ENCODE measurements at places on chromosomes 5 and 9.
A peak's percentile ranks its signal among the peaks of the same experiment; 100 is the strongest.

DNA sequence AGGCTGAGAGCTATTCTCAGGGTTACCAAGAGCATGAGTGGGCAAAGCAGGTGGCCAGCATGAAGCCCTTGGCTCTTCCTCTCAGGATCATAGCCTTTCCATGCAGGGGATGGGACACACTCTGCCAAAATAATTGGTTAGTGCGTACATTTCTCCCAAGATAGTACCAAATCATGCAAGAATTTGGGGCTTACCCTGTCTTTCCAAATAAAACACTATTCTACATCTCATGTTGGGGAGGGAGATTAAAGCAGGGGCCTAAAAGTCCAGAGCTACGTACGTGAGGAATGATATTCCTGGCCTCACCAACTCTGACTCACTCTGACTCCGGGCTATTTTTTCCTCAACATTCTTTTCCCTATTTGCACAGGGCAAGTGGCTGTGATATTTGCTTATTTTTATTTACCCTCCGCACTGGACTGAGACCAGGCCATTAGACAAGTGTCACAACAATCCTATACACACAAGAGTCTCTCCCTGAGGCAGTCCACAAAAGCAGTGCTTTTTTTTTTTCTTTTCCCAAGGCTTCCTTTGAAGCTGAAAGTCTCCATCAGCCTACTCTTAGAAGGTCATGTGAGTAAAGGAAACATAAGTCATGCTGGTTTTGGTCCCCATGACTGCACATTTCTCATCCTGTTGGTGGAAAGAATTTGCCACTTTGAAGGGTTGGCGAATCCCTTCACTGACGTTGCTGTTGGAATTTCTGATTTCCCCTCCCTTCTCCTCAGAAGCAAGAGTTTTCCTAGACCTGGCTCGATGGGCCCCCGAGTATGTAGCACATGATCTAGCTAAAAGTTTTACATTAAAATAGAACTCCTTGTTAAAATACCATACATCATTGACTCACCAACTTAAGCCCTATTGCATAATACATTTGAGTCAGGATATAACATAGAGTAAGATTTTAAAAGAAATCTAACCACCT is 40.0 kb downstream of the TMEM252 start:
- DNase-seq, result no peak

DNA sequence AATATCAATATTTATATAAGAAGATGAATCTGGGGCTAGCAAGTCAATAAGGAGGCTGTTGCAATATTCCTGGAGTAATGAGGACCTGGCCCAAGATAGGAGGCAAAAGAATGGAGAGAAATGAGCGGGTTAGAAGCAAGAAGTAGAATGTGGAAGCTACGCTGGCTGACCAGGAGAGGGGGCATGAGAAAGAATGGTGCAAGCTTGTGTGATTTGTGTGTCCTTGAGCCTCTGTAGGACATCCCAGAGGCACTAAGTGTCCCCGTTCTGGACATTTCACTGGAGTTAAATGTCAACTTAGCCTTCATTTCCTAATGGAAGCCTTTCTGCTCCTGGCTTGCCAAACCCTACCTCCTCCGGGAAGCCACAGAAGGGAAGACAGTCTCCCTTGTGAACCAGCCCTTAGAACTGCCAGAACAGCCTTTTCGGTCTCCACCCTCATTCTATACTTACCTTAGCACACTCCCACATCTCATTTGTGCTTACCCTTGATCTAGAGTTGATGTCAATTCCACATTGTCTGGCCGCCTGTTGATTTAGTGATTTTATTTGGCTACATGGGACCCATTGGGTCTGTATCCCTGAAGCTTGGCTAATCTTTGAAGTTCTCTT is 6.7 kb upstream of the PDE6A start:
- no peak for DNase-seq

- no peak for DNase-seq
Measured at GRCh38 chr9:129885018-129885669, 49.9 kb downstream of the USP20 start.

DNA sequence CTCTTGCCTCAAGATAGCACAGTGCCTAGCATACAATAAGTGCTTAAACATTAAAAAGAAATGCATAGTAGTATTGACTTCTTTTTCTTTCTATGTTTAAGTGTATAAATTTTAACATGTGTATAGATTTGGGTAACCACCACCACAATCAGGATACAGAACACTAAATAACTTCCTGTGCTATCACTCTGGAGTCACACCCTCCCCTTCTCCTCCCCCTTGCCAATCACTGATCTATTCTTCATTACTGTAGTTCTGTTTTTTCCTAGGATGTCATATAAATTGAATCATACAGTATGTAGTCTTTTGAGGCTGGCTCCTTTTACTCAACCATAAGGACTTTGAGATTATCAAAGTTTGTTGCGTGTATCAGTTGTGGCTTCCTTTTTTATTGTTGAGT is 68.5 kb downstream of the OSTF1 start:
- no peak for DNase-seq

GRCh38 chr5:175201393-175201792 is 242.6 kb downstream of the DRD1 start:
- no peak for DNase-seq

- DNase-seq, result no peak
Measured at GRCh38 chr9:12785260-12785770, 10.5 kb downstream of the LURAP1L start.

GRCh38 chr5:1908931-1909330 is 26.2 kb upstream of the IRX4 start:
- no peak for DNase-seq

- no peak for DNase-seq
Measured at GRCh38 chr5:97455996-97456395, 272.9 kb upstream of the RIOK2 start.

DNA sequence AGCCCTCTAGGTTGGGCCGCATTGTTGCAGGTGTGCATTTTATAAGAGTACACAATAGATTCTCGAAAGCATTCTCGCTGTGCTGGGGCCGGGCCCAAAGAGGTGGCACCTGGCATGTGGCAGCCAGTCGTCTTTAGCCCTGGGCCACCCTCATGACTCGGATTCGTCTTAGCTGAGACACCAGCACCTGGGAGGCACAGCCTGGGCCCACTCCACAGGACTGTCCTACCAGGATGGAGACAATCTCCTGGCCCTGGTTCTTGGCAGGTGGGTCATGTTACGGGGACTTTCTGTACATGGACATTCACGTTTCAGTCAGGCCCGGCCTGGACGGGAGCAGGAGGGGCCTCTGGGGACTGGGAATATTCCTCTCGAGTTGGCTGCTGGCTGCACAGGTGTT is 212.5 kb downstream of the FANCC start:
- DNase-seq, result no peak

DNA sequence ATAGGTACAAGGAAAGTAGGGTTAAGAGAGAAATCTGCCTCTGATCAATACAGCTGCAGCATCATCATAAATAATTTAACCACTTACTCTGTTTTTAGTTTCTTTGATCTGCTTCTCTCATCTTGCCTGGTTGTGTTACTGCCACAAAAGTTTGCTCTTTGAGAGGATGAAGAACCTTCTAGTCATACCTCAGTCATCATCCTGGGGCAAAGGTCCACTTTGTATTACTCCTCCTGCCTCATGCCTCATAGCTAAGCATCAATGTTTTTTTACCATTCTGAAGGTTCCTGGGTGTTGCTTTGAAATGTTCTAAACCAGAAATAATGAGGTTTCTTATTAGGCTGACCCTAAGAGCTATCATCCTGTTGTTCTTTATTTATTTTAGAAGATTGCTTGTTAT is 17.1 kb upstream of the TRIM36 start:
- no peak for DNase-seq

GRCh38 chr9:89953824-89954615 is 349.2 kb downstream of the GADD45G start:
- no peak for DNase-seq

GRCh38 chr5:103525361-103525760 is 37.2 kb downstream of the NUDT12 start:
- DNase-seq, result no peak

- no peak for DNase-seq
Measured at GRCh38 chr5:109873687-109874086, 184.0 kb downstream of the MAN2A1 start.

- DNase-seq, result no peak
Measured at GRCh38 chr5:173094012-173094661, 38.0 kb downstream of the CREBRF start.

DNA sequence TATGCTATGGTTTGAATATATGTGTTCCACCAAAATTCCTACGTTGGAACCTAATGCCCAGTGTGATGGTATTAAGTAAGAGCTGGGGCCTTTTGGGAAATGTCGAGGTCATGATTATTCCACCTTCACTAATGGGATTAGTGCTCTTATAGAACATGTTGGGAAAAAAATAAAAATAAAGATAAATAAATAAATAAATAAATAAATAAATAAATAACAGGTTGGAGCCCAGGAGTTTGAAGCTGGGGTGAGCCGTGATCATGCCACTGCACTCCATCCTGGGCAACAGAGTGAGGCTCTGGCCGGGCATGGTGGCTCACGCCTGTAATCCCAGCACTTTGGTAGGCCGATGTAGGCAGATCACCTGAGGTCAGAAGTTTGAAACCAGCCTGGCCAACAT is 22.5 kb downstream of the BASP1 start:
- DNase-seq, result no peak

DNA sequence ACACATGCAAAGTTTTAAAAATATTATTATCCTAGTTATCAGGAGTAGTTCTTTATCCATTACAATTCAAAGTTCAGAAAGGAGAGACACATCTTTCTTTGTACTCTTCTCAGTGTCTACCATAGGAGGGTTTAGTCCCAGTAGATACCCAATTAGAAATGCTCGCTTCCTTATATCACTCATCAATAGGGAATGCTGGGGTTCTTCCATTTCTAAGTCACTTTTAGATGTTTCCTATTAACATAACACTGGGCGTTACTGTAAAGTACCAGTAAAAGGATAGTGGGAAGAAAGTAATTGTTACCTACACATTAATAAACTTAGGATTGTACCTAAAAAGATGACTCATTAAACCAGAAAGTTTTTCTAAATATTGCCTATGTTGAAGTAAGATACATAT is 348.3 kb upstream of the CDH6 start:
- no peak for DNase-seq

- DNase-seq, result no peak
Measured at GRCh38 chr5:161078793-161079192, 226.8 kb upstream of the ATP10B start.

DNA sequence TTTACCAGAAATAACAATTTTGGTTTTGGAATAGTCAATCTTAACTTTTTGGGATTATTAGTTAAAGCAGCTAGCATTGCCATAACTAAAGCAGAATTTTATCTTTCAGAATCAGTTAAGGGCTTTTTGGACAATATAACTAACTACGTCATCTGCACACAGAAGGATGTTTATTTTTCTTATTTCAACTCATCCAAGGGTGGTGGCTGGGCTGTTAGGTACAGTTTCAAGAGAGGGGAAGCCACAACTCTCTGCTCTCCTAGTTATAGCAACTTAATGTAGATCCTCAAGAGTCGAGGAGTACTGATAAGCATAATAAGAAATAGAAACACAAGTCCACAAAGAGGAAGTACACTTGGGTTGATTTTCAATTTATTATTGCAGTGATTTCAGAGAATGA is 65.6 kb downstream of the ANKRD55 start:
- DNase-seq, result no peak

DNA sequence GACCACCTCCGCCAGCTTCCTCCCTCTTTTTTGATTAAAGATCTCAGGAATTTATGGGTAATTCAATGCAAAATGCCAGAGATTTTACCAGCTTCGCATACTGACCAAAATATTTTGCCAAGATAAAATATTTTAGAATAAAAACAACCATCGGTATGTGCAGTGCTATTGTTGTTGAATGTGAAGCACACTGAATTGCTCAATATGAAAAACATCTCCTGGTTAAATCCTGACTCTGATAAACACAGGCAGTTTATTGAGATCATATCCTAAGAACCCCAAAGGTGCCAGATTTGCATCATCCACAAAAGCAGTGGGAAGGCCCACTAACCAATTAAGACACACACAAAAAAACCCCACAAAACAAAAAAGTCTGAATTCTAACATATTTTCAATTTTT is 202.4 kb downstream of the GLIS3 start:
- DNase-seq, result no peak

- DNase-seq, result no peak
Measured at GRCh38 chr9:129198319-129199043, 20.4 kb upstream of the IER5L start.

DNA sequence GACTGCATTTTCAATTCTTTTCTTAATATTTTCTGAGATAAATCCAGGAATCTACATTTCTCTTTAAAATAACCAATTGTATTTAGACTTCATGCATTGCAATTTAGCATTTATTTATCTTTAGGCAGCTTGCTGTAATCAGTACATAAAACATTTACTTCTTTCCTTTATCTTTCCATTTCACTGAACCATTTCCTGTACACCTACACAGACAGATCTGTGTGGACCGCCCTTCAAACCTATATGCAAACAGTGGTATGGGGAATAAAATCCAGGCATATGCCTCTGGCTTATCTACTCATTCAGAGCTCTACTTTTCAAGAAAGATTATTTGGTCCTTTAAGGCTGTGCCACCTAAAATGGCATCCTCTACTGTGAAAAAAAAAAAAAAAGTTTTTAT is 640.0 kb downstream of the MAT2B start:
- no peak for DNase-seq

GRCh38 chr5:139468421-139468931 is 2.3 kb upstream of the SMIM33 start:
- no peak for DNase-seq

GRCh38 chr5:88732181-88732633 is 150.8 kb downstream of the MEF2C start:
- no peak for DNase-seq

DNA sequence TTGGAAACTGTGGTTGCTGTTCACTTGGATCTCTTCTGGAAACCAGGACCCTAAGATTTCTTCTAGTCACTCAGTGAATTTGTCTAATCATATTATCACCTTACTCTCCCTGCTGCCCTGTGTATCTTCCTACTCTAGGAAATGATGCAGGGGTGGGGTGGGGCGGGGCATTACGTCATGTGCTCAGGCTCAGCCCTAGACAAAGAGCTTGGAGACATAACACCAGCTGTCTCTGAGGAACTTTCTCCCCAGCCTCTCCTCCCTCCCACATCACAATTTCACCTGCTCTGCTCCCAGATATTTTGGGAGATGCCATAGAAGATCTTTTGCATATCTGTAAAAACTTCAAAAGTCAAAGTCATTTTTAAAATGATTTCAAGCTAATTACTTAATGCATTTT is 470.4 kb downstream of the ZSWIM6 start:
- DNase-seq, result no peak

- no peak for DNase-seq
Measured at GRCh38 chr5:88671505-88672499, 211.2 kb downstream of the MEF2C start.

GRCh38 chr9:97954550-97954989 is 16.6 kb upstream of the HEMGN start:
- DNase-seq, result peak; percentile 52

GRCh38 chr9:37100741-37101140 is 19.6 kb upstream of the ZCCHC7 start:
- DNase-seq, result no peak

- no peak for DNase-seq
Measured at GRCh38 chr5:61995486-61995885, 310.5 kb upstream of the KIF2A start.

GRCh38 chr5:66238435-66238834 is 94.3 kb downstream of the SREK1 start:
- no peak for DNase-seq

- no peak for DNase-seq
Measured at GRCh38 chr5:2674456-2674855, 77.0 kb downstream of the IRX2 start.

- DNase-seq, result no peak
Measured at GRCh38 chr5:172872997-172873491, 39.0 kb downstream of the ERGIC1 start.
